NCI-H526 treated with DMSO at 0.1 percent for 48 hours (cell line): ENCODE measurements at places on chromosomes 5 and 9.

DNA sequence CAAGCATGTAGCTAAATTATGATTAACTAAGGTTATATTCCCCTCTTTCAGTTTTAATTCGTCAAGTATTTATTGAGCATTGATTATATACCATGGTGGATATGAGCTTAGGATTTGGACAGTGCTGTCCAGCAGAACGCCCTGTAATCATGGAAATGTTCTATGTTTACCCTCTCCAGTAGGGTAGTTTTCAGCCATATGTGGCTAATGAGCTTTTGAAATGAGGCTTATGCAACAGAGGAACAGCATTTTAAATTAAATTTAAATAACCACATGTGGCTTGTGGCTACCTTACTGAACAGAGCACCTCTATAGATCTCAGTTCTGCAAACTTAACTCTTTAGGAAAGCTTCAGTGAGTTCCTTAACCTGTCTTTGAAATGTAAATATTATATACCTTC lies 59.1 kb downstream of the JMY start:
- no peak for DNase-seq

DNA sequence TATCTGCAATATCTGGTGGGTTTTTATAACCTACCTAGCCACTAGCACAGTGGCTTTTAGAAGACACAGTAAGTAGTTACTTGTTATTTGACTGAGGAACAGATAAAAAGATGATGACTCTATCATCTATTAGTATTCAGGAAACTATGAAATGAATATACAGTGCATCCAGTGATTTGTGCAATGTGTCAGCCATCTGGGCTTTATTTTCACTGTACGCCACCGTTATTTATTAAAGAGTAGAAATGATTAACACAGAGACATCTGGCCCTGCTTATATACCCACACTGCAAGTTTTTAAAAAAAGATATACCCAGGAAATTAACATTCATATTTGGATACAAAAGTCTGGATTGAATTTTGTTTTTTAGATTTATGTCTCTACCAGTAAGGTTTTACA lies 408.4 kb downstream of the PDE4D start:
- DNase-seq, result no peak

- DNase-seq, result no peak
These were observed 112.7 kb downstream of the SMC2 start for GRCh38 chr9:104206766-104207165.

DNA sequence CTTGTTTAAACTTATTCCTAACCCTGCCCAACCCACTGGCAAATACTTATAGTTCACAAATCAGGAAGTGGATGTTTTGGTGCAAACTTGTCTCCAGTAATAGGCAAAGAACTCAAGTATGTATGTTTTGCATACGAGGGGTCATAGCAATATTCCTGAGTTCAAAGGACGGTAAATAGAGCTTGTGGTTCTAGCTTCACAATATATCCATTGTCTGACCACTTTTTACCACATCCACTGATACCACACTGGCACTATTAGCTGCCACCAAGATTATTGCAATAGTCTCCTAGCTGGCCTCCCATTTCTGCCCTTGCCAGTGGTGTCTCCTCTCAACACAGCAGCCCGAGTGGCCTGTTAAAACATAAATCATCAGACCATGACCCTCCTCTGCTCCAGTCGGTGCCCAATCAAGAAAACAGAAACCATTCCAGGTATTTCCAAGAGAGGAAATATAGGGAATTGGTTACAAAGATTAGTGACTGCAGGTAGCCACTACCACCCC lies 17.0 kb downstream of the GRXCR2 start:
- DNase-seq, result no peak

DNA sequence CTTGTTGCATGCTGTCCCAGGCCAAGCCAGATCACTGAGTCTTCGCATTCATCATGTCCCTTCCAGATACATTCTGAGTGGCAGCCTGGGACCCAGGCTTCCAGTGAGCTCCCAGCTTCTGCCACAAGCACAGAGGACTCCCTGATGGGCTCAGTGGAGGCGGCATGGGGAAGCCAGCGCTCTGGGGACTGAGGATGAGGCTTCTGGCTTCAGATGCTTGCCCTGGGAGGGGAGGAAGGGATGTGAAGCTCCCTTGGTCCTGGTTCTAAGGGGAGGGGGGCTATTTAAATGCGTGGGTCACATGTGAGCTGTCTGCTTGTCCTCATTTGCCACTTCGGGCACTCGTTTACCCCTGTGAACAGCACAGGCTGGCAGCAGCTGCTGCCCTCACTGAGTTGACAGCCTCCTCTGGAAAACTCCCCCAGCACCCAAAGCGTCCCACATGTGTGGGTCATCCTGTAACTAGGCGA lies 174.0 kb downstream of the NR3C1 start:
- no peak for DNase-seq

DNA sequence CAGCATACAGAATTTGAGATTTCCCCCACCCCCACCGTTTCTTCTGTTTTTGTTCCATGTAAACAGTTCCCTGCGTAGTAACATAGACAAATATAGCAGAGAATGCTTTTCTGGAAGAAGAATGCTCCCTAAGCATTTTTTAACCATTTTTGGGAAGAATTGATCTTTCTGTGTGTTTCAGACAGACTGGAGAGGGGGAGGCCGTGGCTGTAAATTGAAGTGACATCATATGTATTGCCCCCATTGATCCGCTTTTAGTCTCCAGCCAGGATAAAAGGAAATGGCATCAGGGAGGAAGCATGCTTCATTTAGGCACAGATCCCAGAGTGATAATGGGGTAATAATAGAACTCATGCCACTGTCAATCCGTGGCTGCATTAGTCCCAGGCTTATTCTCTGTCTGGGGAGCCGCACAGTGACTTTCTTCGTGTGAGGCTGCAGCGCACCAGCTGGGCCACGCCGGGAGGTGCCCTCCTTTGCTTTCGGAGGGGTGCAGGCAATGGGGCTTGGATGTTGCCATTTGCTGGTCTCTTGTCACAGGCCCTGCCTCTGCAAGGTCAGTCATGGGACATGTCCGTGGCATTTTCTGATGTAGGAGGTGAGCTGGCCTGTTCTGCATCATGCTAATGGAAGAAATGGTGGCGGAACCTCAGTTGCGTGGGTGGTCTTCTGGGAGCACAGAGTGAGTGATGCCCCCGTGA lies 261.5 kb downstream of the FANCC start:
- DNase-seq, result no peak

GRCh38 chr5:124342027-124342471 lies 404.4 kb downstream of the ZNF608 start:
- DNase-seq, result no peak

DNA sequence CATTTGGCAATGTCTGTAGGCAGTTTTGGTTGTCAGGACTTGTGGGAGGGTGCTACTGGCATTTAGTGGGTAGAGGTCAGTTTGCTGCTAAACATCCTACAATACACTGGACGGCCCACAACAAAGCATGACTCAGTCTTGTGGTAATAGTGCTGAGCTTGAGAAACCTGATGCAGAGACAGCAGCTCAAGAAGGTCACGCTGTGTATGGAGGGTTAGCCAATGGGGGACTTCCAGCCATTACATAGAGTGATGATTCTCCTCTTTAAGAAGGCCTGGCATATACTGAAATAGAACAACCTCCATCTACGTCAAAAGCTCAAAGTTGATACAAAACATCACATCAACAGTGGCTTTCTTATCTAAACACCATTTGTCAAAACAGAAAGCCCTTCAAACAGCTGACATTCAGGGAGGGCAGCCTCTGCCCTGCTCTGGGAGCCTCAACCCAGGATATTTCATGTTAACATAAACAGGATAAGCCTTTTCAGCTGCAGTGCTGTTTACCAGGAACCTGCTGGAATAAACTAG lies 143.0 kb downstream of the GPBP1 start:
- DNase-seq, result no peak

- DNase-seq, result no peak
These were observed 206.2 kb upstream of the SGCD start for GRCh38 chr5:156120777-156121176.

GRCh38 chr5:178492278-178492677 lies 97.9 kb downstream of the COL23A1 start:
- DNase-seq, result no peak

DNA sequence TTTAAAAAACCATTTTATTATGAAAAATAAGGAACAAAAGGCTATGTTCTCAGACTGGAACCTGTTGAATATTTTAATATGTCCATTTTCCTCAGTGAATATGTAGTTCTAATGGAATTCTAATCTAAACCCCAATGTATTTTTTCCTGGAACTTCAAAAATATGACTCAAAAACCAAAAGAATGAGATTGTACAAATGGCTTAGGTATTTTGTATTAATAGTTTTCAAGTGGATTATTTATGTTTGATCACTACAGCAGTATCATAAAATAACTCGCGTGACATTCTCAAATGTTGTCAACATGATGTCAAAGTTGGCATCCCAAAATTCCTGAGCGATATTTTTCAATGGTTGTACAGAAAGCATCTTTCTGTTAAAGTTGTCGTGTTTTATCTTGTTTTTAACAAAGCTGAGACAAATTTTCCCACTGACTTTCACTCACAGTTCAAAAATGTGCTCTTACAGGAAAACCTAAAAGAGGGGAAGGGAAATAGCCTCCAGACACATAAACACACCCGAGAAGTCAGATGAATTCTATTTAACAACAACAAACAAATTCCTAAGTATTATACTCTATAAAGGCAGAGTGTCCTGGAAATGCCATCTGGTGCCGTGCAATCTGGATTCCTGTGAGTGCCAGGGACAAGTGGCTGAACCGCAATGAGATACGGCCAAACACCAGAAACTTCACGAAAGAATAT lies 68.1 kb upstream of the TAS2R1 start:
- DNase-seq, result no peak

DNA sequence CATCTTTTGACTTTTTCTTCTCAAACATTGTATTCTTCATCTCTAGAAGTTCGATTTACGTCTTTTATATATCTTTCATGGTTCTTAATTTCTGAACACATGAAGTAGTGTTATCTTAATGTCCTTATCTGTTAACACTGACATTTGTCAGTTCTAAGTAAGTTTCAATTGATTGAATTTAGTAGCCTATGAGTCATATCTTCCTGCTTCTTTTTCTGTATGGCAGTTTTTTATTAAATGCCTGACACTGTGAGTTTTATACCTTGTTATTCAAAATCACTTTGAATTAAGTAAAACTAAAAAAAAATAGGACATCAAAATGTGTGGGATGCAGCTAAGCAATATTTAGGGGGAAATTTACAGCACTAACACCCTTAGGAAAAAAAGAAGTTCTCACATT lies 707.0 kb upstream of the ACO1 start:
- no peak for DNase-seq

GRCh38 chr5:179716286-179716685 lies 16.3 kb upstream of the MAML1 start:
- DNase-seq, result no peak

GRCh38 chr5:31771500-31771899 lies 132.6 kb downstream of the PDZD2 start:
- DNase-seq, result no peak
